ENCODE measurements at places on chromosomes 5 and 9.

DNA sequence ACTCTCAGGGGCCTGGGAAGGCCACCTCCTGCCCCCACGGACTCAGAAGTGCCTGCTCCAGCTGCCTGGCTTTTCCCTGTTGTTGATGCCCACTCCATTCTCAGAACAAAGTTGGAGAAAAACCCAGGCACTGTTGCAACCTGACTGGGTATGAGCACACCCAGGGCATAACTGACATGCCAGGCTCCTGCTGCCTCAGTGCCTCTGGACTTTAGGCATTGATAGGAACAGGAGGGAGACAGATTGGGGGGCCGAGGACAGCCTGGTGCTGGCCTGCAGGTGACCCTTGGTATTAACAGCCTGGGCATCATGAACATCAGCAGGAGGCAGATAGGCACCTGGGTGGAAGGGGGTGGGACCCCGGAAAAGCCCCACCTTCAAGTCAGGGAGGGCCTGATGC, 685.9 kb upstream of the CDH10 start:
- no peak for DNase-seq

GRCh38 chr5:170056561-170057267, 49.0 kb upstream of the FOXI1 start:
- no peak for DNase-seq

- DNase-seq, result no peak
Measured at GRCh38 chr9:136645903-136646754, 16.6 kb upstream of the EGFL7 start.

DNA sequence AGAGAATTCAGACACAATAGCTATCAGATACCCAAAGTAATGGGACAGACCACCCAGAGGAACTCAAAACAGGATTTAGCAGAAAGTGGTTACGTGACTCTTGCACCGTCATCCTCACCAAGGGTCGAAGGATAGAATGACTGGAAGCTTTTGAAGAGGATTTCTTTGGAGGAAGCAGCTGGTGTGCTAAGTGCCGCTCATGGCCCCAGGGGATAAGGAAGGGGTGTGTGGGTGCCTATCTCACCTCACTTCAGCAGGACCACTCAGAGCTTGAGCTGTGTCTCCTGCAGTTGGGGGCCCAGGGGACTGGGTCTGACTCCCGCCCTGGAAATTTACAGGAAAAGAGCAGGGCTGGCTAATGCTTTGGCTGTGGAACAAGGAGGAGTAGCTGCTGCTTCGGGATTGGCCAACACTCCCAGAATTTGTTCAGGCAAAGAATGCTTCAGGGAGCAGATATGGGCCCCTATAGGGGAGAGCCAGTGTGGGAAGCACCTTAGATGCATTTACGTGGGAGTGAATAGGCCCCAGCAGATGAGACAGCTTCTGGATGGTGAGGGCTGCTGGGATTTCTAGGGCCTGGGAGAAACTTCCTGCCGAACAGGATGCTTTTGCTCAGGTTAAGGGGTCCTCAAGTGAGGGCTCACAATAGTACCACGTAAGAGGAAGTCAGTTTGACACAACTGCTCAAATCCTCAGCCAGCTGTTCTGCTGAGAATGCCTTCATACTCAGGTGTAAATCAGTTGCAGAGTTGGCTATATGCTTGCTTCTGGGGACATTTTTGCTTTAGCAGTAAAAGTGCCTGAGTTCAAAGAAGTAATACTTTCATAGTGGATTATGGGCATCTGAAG, 29.1 kb upstream of the TOMM5 start:
- DNase-seq, result no peak

GRCh38 chr5:57028161-57028560, 76.2 kb upstream of the MIER3 start:
- no peak for DNase-seq

DNA sequence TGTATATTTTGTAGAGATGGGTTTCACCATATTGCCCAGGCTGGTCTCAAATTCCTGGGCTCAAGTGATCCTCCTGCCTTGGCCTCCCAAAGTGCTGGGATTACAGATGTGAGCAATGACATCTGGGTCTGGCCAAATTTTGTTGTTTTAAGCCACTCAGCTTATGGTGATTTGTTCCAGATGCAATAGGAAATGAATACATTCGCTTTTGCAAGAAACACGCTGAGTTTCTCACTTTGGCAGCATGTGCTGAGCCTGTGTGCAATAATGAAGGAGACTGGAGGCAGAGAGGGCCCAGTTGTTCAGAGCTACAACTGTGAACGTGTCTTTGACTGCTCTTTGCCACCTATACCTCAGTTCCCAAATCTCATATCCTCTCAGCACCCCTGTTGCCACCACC, 56.4 kb downstream of the KIF4B start:
- DNase-seq, result no peak

DNA sequence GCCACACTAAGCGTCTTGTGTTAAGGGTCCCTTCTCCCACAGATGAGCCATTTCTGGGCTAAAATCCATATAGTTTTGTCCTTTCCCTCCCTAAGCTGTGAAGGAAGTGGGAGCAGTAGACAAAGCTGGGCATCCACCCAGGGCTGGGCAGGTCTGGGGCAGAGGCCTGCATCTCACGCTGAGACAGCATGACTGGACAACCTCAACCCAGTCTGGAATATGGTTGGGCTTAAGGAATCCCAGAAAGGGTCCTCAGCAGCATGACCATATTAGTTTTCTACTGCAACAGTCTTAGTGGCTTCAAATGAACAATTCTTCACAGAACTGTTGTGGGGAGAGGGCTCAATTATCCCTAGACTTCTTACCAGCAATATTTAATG, 173.8 kb downstream of the AUH start:
- DNase-seq, result no peak

DNA sequence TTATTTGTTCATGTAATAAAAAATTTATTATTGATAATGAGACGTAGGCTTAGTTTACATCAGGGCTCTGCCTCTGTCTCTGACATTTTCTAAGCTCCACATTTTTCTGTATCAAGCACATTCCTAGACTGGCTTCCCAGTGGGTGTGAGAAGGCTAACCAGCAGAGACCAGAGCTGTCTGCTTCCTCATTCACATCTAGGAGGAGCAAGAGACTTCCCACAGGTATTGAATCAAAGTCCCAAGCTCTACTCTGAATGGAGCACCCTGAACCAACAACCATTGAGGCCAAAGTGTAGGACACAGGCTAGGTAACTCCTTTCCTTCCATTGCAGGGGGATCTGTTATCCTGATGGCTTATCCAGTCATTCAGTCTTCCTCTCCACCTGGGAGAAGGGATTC, 72.4 kb downstream of the PARP8 start:
- no peak for DNase-seq

- DNase-seq, result no peak
Measured at GRCh38 chr9:104864675-104865104, 63.3 kb downstream of the ABCA1 start.

- DNase-seq, result no peak
Measured at GRCh38 chr5:106154280-106154716, 1516.4 kb downstream of the EFNA5 start.

GRCh38 chr9:15999422-16000339, 446.8 kb downstream of the CCDC171 start:
- DNase-seq, result no peak

- DNase-seq, result no peak
Measured at GRCh38 chr5:128349044-128349858, 188.8 kb downstream of the FBN2 start.

DNA sequence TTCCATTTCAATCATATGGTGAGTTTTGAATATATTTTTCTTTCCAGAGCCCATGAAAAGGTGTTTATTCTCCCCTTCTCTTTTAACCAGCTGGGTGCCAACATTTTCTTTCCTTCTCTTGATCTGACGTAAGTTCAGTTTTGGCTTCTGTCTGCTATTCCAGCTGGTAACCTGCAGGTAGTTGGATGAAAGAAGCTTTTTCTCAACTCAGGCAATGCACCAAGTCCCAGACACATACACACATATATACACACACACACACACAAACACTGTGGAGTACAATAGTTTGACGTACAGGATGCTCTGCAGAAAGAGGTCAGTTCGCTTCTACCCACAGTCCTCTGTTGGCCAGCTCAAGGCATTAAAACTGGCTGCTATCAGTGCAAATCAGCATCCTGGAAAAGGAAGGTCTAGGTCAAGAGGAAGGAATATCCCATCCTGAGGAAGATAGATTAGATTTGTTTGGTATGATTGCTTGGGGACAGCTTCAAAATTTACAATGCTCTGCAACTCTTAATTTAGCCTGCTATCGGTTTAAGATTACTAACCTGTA, 214.3 kb upstream of the SEMA6A start:
- DNase-seq, result no peak

- no peak for DNase-seq
Measured at GRCh38 chr5:2896371-2897275, 145.1 kb upstream of the IRX2 start.

GRCh38 chr5:115816226-115817081, at the start of gene CDO1:
TSS of gene CDO1 (minus strand) at chr5:115816659. CDS start at chr5:115816397, 262 bp downstream.
- DNase-seq, result no peak

DNA sequence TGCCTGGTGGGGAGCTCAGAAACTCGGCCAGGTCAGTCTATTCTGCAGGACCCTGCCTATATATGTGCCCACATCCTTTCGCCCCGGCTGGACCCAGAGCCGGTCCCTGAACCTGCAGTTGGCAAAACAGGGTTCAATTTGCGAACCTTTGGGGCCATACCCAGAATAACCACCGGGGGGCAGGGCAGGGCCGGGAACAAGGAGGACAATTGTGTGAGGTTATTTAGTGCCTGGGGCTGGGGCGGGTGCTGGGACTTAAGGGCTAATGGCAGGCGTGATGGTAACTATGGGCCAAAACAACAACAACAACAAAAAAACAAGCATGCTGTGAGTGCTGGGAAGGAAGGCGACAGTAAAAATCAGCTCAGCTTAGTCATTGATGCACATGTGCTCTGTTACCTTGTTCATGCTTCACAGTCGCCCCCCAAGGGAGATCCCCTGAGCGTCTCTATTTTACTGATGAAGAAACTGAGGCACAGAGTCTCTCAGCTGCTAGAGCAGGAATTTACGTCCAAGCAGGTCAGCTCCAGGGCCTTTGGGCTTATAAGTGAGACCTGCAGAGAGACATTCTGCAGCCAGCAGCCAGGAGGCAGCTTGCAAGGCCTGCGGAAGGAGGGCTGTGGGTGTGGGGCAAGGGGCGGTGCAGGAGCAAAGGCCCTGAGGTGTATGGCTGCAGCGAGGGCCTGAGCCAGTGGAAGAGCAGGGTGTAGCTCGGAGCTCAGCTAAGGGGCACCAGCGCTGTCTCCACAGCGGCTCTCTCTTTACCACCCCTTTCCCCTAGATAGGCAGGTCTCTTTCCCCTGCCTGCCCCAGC, 106.0 kb downstream of the PHF2 start:
- peak; percentile 51 for DNase-seq

DNA sequence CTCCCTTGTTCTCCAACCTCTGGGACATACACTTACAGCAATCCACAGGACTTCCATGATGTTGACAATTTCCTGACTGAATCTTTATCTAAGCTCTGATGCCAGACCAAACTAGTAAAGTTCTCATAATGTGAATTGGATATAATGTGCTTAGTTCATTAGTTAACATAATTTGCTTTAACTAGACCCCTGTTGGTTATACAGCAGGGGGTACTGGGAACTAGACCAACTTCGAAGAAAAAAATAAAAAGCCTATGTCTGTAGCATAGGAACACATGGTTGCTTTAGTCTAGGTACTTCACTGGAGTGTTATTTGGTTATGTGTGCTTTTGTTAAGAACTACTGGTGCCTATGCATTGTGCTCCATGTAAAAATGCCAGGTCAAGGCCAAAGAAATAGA, 173.8 kb downstream of the ADAMTS6 start:
- DNase-seq, result no peak

DNA sequence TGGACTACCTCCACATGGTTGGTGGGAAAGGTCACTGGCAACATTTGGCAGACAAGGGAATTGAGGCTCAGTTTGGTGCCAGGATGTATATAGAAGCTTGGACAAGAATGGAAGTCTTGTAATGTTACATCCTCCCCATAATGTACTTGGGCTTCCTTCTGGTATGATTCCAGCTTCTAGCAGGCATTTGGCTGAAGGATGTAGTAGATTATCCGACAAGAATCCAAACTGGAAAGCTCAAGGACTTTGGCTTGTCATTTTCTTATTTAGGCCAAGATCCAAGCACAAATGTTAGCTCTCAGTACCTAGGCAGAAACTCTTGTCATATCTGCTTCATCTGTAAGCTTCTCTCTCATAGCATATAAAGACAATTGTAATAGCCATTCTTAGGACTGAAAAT, 209.1 kb downstream of the MAPKAP1 start:
- DNase-seq, result no peak

DNA sequence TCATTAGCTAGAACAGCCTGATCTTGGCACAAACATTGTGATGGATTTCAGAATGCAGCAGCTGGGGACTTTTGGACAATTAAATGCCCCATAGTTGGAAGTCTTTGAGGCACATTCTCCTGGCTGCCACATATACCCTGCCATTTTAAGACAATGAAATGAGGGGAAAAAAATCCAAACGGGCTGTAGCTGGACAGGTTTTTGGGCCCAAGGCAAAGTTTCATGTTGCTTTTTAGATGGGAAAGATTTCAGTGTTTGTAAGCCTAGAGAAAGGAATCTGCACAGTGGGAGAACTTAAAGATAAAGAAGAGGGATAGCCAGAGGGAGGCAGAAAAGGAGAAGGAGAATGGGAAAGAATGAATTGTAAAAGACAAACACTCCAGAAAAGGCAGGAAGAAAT, 30.0 kb upstream of the RICTOR start:
- no peak for DNase-seq

GRCh38 chr9:100756217-100756616, 178.3 kb downstream of the CAVIN4 start:
- no peak for DNase-seq

- no peak for DNase-seq
Measured at GRCh38 chr5:136435946-136436543, 70.7 kb upstream of the TRPC7 start.

- no peak for DNase-seq
Measured at GRCh38 chr5:97111616-97112015, 30.8 kb downstream of the LIX1 start.

DNA sequence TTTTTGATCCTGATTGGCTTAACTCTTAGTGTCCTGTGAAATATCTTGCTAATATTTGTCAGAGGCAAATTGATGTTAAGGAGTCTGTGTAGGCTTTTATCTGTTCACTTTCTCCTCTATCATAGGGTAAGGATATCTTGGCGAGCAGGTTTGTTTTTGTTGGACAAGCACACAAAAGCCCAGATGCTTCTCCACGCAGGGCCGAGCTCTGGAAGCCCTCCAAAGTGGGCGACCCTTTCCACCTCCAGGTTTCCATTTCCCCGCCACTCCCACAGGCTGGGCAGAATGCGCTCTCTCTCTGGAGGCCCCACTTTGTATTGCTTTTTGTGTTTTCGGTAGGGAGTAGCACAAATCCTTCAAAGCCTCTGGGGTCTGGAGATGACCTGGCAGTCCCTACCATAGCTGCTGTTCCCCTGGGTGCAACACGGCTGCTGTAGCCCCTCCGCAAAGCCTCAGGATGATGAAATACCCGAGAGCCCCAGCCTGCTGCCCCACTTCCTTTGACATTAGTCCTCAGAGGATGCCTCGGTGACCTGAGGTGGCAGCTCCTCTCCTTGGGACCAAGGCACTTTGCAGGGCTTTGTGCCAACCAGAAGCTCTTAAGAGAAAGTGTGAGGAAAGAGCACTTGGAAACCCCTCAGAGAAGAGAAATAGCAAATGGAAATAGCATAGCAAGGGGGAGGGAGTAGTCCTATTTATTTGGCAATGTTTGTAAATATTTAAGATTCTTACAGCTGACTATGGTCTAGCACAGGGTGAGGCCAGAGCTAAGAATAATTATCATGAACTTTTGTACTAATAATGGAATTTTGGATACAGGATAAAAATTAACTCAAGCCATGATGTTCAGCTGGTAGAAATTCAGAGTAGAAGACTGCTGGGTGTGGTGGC, 122.8 kb downstream of the ARHGEF28 start:
- no peak for DNase-seq

- peak; percentile 8 for DNase-seq
Measured at GRCh38 chr9:88173378-88173999, 35.2 kb upstream of the SPATA31C2 start.

Measured in activated CD4-positive, alpha-beta T cell treated with anti-CD3 and anti-CD28 coated beads for 24 hours (primary cell).